ENCODE measurements at places on chromosomes 6 and 20.

DNA sequence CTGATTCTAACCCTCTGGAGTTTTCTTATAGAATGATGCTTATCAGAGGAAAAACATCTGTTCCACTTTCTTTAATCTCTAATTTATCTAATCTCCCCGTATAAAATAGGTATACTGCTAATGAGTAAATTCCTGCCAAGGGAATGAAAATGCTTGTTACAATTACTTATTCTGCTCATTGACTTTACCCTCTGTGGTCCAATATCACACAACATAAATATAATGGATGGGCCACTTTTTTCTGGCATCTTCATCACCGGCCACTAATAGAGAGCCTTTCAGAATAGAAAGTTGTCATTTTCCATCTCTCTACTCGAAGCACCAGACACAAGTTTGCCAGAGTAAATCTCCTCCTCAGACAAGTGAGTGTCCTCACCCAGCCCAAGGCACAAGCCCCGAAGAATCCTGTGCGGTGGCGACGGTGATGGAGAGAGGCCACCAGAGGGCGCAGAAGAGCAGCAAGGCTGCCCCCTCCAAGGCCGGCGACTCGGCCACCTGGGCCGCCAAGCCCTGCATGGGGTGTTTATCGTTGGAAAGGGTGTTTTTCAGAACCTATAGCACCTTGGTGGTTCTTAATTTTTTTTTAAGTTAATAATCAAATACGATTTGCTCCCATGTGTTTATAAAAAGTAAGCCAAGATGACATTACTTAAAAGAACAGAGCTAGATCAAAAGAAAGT, 212.9 kb upstream of the ARID1B start:
- DNase-seq = peak; percentile 91

DNA sequence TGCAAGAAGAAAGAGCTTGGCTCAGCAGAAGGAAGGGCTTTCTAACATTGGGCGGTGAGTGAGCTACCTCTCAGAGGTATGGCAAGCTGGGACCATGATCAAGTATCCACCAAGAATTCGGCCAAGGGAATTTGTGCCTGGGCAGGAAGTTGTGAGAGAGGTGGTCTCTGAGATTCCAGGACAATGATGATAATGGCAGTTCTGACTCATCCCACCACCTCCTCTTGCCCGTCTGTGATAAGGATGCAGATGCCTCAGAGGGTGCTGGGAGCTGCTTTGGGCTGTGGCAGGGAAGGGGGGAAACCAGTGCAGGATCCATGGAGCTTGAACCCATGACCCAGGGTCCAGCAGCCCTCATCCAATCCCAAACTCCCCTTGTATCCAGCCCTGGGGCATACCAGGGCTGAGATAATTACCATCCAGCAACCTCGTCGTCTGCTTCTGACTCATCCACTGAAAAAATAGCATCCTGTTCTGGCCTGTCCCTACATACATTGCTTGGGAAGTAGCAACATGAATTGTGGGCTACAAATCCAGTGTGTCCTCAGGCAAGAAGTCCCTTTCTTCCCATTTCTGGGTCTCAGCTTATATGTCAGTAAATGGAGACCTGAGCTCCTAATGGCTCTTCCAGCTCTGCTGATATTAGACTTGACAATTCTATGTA, 5.9 kb downstream of the TGM6 start:
- no peak for DNase-seq

- DNase-seq = no peak
Observed at GRCh38 chr6:120173250-120173649, 823.7 kb upstream of the MAN1A1 start.

- DNase-seq = no peak
Observed at GRCh38 chr20:14266246-14266645, 71.2 kb downstream of the FLRT3 start.

DNA sequence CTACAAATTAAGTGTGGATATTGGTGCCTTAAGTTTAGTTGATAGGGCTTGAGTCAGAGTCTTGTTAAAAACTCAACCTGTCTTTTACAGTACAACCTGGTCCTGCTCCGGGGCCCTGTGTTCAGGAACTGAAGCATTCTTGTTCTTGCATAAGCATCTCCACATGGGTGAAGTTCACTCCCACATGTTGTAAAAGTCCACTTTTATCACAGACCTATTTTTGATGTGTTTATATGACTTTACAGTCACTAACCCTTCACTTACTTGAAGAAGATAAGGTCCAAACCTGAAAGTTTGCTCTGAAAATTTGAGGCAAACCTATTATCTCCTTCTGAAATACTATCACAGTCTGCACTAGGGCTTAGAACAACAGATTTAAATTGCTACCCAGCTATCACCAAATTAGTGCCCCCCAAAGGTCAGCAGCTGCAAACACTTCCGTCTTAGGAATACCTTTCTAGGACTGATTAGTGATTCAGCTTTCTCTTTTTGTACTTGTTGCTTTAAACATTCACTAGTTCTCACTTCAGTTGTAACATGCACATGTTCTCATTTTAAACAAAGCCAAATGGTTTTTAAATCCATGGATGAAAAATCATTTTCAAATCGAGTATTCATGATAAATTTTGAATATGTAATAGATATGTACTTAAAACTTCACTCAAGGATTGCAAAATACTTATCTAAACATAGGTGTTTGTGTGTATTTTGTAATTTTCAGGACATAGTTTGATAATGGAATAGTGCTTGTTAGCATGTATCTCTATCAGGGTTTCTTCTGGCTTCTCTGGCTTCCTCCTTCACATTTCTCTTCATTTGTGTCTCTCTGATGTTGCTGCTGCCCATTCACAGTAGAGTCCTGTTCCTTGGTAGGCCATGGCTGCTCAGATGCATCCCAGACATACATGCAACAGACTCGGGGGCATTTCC, 469.8 kb upstream of the SOX4 start:
- no peak for DNase-seq

- no peak for DNase-seq
Observed at GRCh38 chr6:106549521-106549920, 79.8 kb downstream of the RTN4IP1 start.

GRCh38 chr6:45966340-45966739, 49.3 kb downstream of the CLIC5 start:
- DNase-seq = no peak

DNA sequence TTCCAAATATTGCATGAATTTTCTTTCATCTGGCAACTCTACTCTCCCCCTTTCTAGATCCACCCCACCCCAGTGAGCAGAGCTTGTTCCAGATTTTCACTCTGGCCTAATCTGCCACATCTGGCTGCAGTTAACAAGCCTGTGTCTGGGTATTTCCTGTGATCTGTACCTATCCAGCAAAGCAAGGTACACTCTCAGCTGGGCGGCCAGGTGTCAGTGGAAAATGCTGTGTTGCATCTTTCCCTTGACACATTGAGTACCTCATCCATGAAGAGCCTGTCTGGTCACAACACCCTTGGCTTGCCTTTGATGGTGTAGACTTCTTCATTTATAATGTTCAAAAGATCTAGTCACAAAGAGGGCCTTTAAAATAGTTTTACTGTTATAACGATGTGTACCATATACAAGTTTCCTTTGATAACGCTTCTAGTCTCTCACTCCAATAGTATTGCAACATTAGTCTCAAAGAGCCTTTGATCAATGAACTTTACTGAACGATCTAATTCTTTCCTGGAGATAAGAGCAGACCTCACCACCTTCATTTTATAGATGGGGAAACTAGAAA, 6.0 kb upstream of the RNF182 start:
- no peak for DNase-seq

DNA sequence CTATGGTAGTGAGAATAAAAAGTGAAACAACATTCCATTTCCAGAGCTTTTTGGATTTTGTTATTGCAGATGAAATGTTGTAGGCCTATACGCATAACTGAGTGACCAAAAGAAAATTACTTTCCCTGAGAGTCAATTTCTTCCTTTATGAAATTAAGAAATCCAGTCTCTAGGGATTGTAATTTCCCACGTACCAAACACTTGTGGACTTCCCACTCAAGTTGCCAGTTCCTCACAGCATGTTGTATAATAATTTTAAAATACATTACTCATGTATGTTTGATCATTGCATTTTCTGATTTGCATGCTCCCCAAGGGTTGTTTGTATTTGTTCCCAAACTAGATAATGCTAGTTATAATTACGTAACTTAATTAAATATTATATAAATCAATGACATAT, 12.0 kb upstream of the PRDM1 start:
- no peak for DNase-seq

DNA sequence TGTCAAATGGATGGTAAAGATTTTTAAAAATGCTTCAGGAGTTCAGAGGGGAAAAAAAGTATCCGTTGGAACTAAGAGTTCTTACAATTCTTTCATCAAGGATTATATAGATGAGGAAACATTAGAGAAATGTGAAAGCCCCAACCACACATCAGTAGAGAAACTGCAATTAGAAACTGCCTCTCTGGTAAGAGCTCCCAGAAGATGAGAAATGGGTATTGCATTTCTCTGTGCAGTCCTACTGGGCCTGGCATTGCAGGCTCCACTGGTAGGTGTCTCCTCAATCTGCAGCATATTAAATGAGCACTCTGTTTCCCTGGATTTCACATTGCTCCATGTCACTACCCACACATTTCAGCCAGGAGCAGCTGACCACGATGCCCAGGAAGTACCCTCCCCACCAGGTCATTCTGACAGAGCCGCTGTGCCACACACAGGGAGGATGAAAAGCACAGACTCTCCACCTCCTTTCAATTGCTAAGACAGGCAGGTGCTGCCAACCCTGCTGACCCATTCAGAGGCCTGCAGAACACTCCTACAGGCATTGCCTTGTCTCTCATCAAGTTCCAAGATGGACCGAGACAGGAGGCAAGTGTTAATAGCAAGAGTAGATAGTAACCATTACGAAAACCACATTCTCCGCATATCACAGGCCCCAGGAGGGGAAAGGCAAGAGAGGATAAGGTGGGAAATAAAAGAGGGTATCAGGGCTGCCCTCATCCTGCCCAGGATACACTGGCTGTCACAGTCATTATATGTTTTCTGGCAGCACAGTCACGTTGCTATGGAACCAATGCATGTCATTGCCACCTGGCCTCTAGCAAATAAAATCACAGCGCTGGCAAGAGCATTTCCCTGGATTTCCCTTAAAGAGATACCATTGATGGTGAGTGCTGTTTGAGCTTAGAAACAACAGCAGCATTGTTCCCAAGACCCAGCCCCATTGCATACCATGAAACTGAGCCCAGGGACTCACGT, 241.7 kb downstream of the ATXN1 start:
- DNase-seq = no peak

- no peak for DNase-seq
Observed at GRCh38 chr6:142845143-142845571, 99.8 kb downstream of the HIVEP2 start.

GRCh38 chr6:21332077-21332476, 261.5 kb upstream of the SOX4 start:
- no peak for DNase-seq

- no peak for DNase-seq
Observed at GRCh38 chr6:118739696-118740353, 88.4 kb upstream of the CEP85L start.

- DNase-seq = no peak
Observed at GRCh38 chr6:40904583-40905194, 134.3 kb downstream of the UNC5CL start.

DNA sequence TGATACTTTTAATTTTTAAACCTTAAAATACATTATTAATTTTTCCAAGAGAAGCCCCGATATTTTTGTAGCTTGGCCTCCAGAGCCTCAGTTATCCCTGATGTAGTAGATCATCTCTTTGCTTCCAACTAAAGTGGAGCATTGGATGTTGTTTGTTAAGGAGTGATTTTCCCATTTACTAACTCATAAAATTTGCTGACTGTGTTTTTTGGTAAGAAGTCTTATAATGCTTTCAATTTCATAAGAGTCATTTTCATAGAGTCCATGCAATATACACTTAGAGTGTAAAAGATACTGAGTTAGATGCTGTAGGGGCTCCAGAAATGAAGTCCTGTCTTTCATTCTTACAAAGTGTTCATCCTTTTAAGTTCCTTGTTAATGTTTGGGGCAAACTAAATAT, 46.8 kb downstream of the CDKAL1 start:
- DNase-seq = no peak

DNA sequence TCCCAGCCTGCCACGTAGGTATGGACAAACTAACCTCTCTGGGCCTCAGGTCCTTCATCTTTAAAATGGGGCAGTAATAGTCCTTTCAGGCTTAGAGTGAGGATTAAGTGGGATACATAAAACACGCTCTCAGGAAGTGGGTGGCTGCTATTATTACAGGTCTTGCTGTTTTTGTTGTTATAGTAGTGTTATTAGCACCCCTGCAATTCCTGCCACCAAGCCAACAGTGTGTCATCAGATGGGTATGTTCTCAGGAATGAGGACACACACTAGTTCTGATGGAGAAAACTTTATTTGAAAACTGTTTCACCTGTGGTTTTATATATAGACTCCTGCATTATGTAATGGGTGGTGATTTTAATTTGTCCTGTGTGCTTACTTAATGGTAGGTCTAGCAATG, 131.7 kb downstream of the LRRC1 start:
- no peak for DNase-seq

DNA sequence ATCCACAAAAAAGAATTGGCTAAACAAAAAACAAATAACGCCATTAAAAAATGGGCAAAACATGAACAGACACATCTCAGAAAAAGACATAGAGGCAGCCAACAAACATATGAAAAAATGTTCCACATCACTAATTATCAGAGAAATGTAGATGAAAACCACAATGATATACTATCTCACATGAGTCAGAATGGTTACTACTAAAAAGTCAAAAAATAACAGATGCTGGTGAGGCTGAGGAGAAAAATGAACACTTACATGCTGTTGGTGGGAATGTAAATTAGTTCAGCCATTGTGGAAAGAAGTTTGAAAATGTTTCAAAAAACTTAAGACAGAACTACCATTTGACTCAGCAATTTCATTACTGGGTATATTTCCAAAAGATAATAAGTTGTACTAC, 430.1 kb upstream of the JAG1 start:
- DNase-seq = no peak

DNA sequence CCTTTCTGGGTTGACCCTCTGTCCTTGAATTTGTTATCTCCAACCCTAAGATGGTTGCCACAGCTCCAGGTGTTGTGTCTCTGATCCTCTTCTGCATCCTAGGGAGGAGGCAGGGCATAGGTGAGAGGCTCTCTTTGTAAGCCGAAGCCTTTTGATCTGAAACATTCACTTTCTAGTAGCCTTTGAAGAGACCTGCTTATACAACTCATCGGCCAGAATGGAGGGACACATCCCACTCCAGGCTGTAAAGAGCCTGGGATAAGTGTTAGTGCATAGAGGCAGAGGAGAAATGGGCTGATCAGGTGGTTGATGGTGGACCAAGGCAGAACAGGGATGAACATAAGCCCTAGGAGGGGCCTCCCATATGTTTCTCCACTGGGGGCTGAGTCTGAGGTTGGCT, 137.1 kb upstream of the KCNG1 start:
- DNase-seq = no peak

DNA sequence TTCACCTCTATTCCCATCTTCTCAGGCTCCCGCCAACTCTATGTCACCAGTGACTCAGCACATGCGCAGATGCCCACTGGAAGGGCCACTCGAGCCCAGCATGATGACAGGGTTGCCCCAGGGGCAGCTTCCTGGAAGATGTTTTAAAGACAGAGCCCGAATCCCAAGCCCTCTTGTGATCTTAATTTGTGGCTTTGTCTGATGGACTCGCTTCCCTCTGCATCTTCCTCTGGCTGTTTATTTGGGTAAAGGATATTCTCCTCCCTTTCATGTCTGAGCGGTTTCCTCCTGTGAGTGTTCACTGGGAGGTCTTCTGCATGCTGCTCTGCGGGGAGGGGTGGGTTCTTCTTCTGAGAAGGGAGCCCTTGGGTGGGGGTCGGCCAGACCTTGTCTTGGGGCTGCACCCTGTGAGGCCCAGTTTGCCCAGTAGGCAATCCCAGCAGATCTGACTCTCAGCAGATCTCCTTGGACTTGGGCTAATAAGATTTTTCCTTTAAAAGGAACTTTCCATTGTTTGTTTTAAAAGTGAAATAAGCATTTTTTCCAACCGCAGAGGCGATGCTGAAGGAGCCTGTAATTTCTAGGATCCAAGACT, 401.0 kb downstream of the CDC5L start:
- DNase-seq = no peak
